Hindlimb muscle (tissue), 1 donor: ENCODE measurements at places on chromosomes 11 and 22. TPM values are rescaled to one million over a fixed set of nuclear protein-coding genes. Genes with fewer than 3 reads are reported as not detected.

USP35 gene
- polyA plus RNA-seq = 4.1 TPM

KDELR3 gene
- polyA plus RNA-seq = 19.3 TPM

CCDC88B gene
- 4.5 TPM for polyA plus RNA-seq

C11orf42 gene
- 0.35 TPM for polyA plus RNA-seq

MISFA gene
- 8.1 TPM for polyA plus RNA-seq

P2RX3 gene
- 4.2 TPM for polyA plus RNA-seq

GRCh38 chr11:122020902-122021301 lies 95.1 kb downstream of the BLID start:
- no peak for DNase-seq

- DNase-seq = no peak
These were observed 4.3 kb downstream of the CLTCL1 start for GRCh38 chr22:19287076-19287707.

GRCh38 chr11:14751975-14752407 lies 108.4 kb downstream of the PDE3B start:
- no peak for DNase-seq

DNA sequence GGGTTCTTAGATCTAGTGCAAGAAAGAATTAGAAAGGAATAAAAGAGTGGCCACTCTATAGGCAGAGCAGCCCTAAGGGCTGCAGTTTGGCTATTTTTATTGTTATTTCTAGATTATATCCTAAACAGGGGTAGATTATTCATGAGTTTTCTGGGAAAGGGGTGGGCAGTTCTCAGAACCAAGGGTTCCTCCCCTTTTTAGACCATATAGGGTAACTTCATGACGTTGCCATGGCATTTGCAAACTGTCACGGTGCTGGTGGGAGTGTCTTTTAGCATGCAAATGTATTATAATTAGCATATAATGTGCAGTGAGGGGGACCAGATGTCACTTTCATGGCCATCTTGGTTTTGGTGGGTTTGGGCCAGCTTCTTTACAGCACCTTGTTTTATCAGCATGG lies 44.6 kb downstream of the METTL15 start:
- DNase-seq = no peak

DNA sequence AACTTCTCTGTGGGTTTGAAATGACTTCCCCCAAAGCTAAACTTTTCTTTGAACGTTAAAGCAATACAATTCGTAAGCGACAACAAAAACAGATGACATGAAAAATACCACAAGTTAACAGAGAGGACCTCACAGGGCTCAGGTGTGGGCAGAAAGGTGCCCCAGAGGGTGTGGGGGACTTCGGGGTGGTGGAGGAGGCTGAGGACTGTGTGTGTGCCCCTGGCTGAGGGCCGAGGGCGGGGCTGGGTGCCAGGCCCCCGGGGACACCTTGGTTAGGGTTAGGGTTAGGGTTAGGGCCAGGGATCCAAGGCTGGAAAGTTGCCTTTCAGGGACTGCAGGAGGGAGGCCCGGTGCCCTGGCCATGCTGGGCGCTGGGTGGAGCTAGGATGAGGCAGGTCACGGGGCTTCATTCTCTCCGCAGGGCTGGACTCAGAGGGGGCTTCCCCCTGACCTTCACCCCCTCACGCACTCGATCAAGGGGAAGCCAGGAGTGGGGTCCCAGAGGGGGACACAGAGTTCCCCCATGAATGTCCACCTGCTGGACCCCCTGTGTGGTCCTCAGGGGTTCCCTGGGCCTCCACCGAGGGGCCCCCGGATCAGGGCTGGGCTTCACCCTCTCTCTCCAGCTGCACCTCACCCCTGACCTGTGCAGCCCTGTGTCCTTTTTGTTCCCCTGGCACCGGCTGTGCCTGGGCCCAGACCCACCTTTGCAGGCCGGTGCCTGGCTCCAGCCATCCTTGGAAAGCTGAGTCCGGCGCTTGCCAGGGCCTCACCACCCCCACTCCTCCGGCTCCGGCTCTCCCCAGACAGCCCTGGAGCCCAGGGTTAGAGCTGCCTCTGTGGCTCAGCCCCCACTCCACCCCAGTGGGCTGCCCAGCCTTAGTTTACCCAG lies 7.0 kb downstream of the TNNI2 start:
- no peak for DNase-seq

DNA sequence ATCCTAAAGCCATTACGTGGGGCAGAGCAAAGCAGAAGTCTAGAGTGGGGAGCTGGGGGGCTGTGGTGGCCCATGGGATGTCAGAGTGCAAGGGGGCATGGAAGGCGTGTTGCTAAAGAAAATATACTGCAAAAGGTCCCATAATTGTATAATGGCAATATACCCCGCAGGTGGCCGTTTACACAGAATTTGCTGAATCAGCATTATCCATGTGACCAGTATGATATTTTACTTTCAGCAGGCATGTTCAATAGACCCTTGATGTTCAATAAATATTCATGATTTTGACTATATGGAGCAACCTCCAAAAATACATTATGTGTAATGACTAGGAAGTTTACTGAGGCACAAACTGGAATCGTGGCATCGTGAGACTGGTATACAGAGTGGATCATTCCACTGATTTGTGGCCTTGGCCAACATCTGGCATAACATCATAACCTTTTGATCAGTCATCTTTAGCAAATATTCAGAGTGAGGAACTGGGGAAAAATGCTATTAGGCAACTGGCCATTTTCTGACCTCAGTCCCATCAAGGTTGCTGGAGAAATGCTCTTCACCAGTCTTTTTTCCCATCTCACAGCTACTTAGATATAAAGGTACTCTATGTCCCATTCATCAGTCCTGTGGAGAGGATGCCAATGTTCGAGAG lies 29.3 kb upstream of the PPP2R1B start:
- no peak for DNase-seq

DNA sequence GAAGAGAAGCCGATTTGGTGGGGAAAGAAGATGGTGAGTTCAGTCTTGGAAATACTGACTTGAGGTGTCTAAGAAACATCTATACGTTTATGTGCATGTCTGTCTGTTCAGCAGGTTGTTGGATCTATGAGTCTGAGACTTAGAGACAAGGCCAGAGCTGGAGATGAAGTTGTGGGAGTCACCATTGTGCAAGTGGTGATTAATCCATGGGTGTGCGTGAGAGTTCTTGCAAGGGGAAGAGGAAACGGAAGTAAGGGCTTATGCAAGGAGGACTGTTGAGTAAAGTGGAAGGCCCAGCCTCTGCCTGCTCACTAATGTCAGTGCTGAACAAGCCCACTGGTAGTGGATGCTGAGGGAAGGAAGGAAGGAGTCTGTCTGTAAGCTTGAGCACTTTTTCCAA lies 9.7 kb downstream of the TMEM45B start:
- no peak for DNase-seq

GRCh38 chr11:16909359-16910035 lies 104.7 kb downstream of the PLEKHA7 start:
- no peak for DNase-seq

DNA sequence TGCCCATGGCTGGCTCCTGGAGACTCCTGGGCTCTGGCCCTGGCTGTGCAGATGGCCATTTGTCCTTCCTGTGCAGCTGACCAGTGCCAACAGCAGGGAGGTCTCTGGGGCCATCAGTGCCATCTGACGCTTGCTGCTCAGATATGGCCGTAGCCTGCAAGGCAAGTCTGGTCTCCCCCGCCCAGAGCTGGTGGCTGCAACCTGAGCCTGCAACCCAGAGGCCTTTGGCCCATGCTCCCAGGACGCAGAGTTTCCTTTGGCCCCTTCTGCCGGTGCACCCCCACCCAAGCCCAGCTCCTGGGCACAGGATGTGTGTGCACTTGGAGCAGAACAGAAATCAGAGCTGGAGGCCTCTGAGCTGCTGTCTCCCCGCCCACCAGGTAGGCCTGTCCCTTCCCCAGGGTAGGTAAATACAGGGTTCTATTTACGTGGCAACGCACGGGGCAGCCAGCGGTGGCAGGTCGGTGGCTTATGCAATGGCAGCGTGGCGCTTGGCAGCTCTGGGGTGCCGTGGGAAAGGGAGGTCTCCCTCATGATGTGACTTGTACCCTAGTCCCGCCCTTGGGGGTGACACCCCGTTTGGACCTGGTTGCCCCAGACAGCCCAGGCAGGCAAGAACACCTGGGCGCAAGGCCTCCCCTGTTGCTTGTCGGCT lies 21.0 kb upstream of the MYEOV start:
- no peak for DNase-seq

DNA sequence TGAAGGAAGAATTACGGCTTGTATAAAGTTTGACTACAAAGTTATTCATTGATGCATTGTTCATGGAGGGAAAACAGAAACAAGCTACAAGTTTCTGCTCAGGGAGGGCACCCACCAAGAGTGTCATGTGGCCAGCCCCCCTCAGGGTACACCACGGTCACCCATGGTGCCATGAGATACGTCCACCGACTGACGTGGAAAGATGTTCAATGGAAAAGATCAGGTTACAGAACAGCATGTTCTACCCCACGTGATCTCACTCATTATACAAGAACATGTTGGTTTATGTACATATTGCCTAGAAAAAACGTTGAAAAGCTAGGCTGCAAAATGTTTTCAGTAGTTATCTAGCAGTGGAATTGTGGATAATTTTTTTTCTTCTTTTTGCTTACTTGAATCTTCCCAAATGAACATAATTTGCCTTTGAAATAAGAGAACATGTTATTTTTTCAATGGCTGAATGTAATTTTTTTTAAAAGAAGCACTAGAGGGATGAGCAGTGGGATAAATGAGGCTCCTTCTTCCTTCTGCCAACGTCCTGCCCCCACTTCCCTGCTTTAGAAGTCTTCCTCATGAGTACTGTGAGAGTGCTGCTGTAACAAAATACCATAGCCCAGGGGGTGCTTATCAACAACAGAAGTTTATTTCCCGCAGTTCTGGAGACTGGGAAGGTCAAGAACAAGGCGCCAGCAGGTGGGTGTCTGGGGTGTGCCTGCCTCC lies 22.5 kb downstream of the RCN1 start:
- no peak for DNase-seq

- no peak for DNase-seq
These were observed 85.8 kb upstream of the E2F8 start for GRCh38 chr11:19326499-19326898.

DNA sequence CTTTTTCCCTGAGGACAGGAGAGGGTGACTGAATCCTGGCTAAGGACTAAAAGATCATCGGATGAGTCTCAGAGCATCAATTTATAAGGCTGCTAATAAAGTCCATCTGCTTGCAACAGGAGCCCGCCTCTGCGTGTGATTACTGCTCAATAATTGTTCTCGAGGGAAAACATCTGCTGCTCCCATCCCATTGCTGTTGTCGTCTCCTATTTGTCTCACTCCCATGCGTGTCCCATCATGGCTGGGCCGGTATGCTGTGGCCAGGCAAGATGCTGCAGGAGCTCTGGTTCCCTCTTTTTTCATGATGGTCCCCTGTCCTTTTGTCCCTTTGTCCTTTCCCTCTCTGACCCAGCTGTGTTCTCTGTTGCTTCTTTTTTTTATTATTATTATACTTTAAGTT lies 121.2 kb downstream of the SPATA19 start:
- DNase-seq = peak; percentile 13

DNA sequence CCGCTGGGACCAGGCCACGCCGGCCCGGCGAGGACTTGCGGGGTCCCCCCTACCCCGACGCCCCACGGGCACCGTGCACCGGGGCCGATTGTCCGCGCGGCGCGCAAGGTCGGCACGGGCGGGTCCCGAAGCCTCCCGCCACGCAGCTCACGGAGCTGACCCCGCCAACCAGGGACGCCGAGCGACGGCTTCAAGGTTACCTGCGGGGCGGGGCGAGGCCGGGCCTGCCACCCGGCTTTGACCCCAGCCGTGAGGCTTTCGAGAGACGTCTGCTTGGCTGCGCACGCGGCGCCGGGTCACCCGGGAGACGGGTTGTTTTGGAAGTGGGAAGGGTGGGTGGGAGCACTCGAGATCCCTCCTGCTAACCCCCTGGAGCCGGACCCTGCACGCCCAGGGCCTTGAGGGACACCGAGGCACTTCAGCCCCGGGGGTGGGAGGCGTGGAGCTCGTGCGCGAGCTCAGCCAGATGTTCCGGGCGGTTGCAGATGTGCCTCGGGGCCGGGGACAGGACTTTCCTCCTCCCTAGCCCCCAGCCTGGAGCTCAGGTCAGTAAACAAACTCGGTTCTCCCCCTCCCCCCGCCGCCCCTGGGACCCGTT lies 3.2 kb upstream of the WNT11 start:
- DNase-seq = peak; percentile 32

DNA sequence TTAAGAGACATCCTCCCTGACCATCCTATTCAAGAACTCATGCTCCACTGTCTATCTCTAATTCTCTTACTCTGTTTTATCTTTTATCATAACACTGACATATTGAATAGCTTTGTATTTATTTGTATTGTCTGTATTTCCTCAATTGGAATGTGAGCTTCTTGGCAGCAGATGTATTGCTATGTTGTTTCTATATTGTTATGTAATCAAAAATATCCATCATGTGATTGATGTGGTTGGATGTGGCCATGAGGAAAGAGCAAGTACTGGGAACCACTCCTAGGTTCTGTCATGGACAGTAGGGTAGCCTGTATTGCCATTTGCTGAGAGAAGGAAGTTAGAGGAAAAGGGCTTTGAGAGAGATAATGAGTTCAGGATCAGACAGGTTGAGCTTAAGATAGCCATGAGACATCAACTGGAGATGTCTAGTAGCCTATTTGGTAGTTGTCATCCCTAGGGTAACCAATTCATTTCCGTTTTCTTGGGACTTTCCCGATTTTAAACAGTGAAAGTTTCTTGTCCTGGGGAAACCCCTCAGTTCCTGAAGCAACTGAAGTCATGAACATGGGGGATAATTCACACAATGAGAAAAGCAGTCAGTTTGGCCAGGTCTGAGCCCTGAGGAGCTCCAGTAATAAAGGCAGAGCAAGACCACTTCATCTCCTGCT lies 404.5 kb downstream of the INSC start:
- no peak for DNase-seq

DNA sequence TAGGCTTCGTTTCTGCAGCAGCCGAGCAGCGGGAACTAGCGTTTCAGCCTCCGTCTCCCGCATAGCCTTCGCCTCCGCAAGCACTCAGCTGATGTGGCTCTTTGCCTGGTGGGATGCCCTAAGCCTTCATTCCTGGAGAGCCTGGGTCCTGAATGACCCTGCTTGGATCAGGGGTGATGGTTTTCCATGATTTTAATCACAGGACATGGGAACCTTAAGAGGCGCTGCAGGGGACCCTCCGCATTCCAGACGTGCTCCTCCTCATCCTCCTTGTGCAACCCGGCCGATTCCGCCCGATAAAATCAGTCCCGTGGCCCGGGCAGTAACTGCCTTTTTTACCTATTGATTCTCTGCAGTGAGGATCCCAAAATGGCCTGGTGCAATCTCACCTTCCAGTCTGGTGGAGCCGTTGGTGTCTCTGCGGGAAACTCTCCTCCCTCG lies 8.2 kb downstream of the C11orf21 start:
- no peak for DNase-seq
